HFFc6 (cell line): ENCODE measurements at places on chromosomes 11 and 22. TPM values are rescaled to one million over a fixed set of nuclear protein-coding genes. Genes with fewer than 3 reads are reported as not detected.

Gene SCN4B
- 0.10 TPM in 1 of 3 replicates, not detected in the others for total RNA-seq

DNA sequence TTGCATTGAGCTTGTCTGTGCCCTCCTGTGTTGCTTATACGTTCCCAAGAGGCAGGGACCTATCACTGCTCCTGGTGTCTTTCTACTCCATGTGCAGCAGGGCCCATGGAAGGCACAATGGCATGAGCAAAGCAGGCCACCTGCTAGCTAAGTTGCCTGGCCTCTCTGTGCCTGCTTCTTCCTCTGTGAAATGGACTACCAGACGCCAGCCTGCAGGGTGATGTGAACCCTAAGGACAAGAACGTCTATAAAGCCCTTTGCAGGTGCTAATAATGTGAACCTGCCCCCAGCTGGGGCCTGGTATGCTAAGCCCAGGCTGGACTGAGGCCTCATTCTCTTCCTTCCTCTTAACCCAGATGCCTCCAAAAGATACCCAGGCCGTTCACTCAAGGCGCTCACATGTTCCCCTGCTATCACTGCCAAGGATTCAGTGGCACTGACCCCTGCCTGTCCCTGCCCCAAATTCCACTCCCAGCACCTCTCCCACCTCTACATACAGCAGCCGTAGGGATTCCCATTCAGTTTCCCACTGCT is 4.0 kb downstream of the GUCD1 start:
- no peak for DNase-seq

Gene CALCA
- total RNA-seq: not detected in 3 replicates

DNA sequence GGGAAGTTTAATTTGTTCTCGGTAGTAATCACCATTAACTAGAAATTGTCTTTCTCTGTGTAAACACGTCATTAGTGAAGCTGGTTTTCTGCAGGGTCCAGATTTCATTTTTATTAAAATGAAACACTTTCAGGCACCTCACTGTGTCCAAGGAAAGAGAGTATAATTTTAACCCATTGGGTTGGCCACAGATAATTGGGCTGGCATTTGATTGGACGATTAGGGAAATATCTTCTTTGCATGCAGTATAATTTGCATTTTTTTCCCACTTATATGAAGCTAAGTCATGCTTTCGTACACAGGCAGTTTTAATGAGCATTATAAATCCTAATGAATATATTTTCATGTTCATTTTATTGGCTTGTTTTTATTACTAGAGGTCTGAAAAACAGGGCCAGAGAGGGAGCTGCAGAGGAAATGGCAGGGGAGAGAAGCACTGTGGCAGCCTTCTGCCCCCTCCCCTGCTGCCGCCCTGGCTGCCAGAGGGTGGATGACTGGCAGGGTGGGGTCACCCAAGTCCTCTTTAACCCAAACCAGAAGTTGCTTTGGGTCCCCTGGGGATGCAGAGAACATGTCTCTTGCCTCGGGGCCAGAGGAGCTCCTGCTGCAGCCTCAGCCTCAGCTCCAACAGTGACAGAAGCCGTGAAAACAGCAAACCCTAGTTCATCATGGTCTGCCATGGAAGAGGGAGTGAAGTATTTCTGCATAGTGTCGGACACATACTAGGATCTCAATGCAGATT is 93.9 kb downstream of the PKNOX2 start:
- no peak for DNase-seq

- DNase-seq: no peak
Measured at GRCh38 chr11:86940122-86940777, 14.9 kb downstream of the FZD4 start.

GRCh38 chr22:38082986-38083710 is 836 bp downstream of the SLC16A8 start:
- DNase-seq: no peak

Gene NEFH
- not detected in 3 replicates for total RNA-seq

Gene ANKRD49
- 6.6 to 8.9 TPM (median 8.7 TPM) in 3 replicates for total RNA-seq

DNA sequence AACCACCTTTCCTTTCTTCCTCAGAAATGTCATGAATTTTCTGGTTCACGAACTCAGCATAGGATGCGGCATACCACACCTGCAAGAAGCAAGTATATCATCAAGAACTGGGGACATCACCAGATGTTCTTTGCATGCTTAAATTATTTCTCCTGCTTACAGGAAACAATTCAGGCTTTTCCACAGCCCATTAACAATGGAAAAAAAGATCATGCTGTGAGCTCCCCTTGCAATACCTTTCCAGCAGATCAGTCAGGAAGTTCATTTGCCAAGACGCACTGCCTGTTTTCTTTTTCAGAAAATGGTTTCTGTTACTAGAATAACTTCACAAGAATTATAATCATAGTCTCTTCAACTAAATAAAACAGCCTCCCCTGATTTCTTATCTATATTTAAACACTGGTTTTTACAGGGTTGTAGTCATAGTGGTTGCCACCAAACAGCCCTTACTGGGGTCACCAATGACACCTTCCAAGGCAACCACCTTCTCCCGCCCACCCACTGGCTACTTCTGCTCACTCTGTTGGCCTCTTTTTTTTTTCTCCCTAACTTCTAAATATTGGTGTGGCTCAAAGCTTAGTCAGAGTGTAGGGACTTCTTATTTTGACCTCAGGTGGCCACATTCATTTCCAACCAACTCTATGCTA is 42.3 kb upstream of the NFRKB start:
- DNase-seq: no peak

DNA sequence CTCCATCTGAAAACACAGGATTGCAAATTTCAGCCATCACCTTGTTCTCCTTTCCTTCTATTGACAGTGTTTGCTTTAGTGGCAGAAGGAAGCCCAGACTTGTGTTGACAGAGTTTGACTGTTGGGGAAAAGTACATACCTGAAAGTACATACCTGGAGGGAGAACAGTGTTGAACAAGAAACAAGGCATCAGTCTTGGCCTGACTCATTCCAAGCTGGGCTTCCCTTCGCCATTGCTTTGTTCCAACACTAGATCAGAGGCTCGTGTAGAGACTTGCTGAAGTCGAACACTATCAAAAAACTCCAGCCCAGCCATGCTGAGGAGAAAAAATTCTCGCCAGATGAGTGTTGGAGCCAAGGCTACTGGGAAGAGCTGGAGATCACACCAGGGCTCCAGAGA is 133.4 kb downstream of the BBOX1 start:
- DNase-seq: no peak

DNA sequence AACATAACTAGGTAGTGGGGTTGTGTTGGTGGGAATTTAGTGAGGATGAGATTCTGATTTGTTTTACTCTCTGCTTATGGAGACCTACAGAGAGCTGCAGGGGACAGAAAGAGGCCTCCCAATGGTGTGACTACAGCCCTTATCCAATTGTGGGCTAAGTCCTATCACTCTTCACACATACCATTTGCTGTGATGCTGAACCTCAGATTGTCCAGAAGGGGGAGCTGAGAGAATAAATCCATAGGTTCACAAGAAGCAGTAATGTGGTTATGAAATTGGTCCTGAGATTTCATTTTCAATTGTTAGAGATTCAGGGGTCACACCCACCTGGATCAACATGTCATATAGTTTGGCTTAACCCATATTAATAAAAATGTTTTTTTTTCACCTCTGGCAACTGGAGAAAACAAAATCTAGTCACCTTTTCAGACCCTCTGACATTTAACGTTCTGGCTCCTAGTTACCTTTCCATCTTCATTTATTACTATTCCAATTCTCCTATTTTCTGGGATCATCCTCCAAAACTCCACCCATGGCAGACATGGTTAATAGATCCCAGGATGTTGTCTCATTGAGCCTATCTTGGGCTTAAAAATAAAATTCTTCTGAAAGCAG is 53.3 kb upstream of the PTPN5 start:
- DNase-seq: peak; percentile 47

Gene MMP12
- total RNA-seq: 0.20 to 0.97 TPM (median 0.75 TPM) in 3 replicates

Gene CRYBB3
- total RNA-seq: not detected in 3 replicates

DNA sequence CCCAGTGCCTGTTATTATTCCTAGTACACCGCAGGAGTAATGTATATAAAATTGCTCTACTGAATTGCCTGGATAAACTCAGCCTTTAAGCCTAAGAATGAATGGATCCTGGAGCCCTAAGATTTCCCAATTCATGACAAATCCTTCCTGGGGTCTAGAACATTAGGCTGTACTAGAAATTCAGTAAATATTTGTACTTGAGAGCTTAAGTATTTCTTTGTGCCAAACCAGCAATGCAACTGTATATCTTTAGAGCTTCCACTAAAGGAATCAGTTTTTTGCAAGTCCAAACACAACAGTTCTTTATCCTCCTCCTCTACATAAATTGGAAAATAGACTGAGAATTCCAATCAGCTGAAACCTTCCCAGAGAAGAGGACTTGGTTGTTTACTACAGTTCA is 65.6 kb downstream of the FAM168A start:
- DNase-seq: no peak

- peak; percentile 96 for DNase-seq
Measured at GRCh38 chr11:3049430-3050243, 7.6 kb downstream of the CARS1 start.

Gene TREH
- total RNA-seq: not detected in 3 replicates

DNA sequence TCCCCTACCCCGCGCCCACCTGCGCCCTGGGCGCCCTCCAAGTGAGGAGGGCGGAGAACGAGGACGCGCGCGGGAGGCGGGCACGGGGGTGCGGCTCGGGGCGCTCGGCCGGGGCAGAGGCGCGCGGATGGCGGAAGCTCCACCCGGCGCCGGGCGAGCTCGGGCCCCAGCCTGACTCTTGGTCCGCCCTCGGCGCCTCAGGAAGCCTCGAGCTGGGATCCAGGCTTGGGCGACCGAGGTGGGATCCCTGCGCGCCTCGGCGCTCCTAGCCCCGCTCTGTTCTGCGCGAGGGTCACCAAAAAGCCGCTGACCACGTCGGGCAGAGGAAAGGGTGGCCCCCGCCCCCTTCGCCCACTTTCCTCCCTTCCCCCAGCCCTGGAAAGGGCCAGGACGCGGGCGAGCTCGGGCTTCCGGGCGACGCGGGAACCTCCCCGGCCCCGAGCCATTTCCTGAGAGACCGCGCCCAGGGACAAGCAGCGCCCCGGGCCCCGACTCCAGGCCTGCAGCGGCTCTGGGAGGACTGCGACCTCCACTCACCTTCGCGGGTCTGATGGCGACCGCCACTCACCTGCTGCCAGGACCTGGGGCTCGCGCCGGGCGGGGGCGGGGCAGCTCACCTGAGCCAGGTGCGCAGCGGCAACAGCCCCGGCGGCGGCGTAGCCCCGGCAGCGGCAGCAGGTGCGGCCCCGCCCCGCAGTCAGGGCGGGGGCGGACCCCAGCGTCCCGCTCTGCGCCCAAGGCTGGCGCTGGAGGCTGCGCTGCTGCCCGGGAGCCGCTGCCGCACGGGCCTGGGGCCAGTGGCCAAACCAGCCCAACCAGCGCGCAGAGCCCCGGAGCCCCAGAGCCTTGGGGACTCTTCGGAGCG is 2.2 kb upstream of the SIGIRR start:
- no peak for DNase-seq

DNA sequence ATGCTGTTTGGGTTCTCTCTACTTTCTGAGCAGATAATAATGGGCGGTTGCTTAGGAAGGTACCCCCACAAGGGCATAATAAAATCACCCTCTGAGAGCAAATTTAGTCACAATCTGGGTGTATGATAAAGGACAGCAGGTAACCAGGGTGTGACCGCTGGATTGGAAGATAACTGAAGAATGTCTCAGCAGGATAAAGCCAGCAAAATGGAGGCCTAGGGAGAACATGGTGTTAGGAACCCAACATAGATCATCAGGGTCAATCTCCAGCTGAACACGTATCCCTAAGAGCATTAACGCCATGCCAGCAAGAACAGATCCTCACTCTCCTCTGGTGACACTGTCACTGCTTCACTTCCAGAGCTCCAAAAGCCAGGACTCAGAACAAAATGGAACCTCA is 64.5 kb upstream of the SCUBE2 start:
- DNase-seq: no peak

- DNase-seq: no peak
Measured at GRCh38 chr11:112610494-112610893, 349.8 kb upstream of the PLET1 start.

Gene PTPRCAP
- total RNA-seq: 0.35 TPM in 2 of 3 replicates, not detected in the other

GRCh38 chr11:9060700-9061111 is 30.7 kb downstream of the SCUBE2 start:
- no peak for DNase-seq
